ENCODE measurements at places on chromosomes 5 and 9.

DNA sequence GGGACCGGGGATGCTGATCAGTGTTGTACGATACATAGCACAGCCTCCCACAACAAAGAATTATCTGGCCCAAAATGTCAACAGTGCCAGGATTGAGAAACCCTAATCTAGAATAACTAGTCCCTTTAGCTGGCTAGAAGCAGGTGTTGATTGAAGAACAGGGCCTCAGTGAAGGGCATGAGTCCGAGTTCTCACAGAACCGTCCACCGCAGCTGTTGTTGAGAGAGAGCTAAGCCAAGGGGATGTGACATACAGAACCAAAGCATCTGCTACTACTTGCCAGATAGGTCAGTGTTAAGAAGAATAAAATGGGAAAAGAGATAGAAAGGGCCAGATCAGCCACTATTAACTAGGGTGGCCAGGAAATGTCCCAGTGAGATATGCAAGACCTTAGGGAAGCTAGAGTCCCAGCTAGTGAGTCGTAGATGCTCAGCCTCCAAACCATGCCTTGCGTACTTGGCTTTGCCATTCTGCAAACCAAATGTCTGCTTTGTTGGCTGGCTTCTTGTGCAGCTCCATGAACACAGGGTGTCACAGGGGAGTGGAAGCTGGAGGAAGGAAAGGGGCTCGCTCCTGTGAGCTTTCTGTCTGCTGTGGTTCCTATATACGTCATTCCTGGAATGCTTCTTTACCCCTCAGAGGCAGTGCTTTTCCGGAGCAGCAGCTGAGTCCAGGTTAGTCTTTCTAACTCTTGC lies 68.9 kb downstream of the FBXO38 start:
- no peak for DNase-seq

DNA sequence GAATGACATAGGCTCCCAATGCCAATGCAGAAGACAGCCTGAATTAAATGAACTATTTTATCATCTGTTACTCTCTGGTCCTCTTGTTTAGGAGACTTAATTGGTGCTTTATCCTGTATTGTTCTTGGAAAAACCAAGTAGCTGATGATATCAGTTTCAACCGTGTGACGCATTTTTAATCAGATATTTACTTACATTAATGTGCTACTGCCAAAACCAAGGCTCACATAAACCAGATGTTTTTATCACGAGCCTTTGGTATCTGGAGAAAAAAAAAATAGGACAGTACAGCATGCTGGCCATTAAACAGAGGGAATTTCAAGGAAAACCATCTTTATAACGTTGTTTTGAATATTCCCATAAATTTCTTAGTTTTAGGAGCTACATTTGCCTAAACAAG lies 90.1 kb downstream of the ICE1 start:
- no peak for DNase-seq

GRCh38 chr9:127389381-127390247 lies 7.4 kb upstream of the SLC2A8 start:
- DNase-seq, result no peak

- DNase-seq, result no peak
Observed at GRCh38 chr5:177530638-177531037, 13.9 kb upstream of the DDX41 start.

DNA sequence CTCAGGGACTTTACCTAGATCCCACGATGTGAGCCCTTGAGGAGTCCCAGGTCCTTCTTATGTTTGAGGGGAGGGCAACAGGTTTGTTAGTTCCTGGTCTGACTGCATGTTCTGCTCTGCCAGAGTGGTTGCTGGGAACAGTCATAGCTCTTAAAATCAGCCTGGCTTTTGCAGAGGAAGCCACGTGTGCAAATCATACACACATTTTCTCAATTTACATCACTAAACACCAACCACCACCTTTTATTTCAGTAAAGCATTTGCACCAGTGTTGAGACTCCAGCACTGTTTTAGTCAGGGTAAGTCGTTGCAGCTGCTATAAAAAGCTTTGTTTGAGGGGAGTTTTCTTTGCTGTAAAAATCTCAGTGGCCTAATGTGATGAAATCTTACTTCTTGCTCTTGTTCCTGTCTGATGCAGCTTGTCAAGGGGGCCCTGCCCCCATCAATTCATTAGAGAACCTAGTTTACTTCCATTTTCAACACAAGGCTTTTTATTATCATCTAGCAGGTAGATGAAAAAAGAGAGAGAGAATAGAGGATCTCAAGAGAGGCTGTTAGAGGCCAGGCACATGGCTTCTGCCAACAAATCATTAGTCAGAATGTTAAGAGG lies 70.3 kb upstream of the VCAN start:
- no peak for DNase-seq

DNA sequence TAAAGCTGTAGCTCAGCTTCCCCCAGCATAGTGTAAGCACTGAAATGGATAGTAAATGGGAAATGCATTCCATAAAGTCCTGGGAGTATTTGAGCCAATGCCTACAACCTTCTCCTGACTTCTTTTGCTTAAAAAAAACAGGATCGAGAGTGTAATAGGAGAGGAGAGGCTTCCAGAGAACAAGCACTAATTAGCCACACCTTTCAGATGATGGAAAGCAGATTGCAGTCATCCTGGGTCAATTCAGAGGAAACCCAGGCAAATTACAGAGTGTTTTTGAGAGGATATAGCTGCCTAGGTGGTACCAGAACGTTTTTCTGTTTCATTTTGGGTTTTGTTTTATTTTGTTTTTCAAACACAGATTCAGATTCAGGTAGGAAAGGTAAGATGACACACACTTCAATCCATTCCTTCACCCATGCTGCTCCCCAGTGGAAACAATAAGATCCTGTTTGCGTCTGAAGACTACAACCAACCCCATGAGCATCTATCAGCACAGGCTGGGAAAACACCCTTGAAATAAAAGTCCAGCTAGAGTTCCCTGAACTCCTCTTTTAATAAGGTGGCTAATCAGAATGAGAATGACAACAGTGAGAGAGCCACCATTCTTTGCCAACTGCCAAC lies 95.6 kb downstream of the RFK start:
- no peak for DNase-seq

GRCh38 chr5:150615141-150615699 lies 25.2 kb upstream of the SYNPO start:
- peak; percentile 83 for DNase-seq

DNA sequence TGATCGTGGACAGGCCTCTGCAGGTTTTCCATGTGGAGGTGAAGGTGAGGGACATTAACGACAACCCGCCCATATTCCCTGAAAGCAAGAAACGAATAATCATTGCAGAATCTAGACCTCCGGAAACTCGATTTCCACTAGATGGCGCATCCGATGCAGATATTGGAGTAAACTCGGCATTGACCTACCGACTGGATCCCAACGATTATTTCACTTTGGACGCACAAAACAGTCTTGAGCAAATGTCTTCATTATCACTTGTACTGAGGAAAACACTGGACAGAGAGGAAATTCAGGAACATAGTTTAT lies 621 bp downstream of the PCDHA13 start:
- DNase-seq, result no peak

GRCh38 chr5:135697251-135697958 lies 118.6 kb upstream of the CXCL14 start:
- DNase-seq, result no peak

- no peak for DNase-seq
Observed at GRCh38 chr5:42108468-42108867, 183.4 kb downstream of the FBXO4 start.

DNA sequence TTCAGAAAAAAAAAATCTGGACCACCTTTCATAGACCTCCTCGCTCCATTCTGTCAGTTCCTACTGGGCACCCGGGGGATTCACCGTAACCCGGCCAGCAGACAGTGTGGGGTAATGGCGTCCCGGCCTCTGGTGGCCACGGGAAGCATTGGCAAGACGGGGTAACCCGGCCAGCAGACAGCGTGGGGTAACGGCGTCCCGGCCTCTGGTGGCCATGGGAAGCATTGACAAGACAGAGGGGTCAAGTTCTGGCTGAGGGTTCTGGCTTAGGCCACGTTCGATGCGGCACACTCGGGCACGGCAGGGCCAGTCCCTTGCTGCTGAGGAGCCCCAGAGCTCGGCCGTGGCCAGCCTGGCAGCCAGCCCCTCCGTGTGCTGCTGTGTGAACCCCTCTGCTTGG lies 116.2 kb upstream of the RAPGEF1 start:
- no peak for DNase-seq

DNA sequence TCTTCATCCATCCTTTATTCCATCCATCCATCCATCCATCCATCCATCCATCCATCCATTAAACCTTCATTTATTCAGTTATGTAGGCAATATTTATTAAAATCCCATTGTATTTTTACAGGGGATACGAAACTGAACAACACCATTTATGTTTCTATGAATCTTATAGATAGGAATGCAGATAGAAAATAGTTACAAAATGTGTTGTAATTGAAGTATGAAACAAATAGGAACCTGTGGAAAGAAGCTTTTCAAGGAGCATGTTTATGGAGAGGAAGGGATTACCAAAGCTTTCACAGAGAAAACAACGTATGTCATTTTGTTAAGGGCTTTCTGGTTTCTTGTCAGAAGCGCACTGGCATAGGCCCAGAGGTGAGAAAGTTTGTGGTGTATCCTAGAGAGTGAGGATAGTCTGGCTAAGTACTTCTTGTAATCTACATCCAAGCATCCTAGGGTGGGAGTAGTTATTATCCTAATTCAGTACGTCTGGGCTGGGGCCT lies 184.0 kb downstream of the CNTLN start:
- DNase-seq, result no peak

GRCh38 chr5:62283861-62284260 lies 22.1 kb upstream of the KIF2A start:
- no peak for DNase-seq

DNA sequence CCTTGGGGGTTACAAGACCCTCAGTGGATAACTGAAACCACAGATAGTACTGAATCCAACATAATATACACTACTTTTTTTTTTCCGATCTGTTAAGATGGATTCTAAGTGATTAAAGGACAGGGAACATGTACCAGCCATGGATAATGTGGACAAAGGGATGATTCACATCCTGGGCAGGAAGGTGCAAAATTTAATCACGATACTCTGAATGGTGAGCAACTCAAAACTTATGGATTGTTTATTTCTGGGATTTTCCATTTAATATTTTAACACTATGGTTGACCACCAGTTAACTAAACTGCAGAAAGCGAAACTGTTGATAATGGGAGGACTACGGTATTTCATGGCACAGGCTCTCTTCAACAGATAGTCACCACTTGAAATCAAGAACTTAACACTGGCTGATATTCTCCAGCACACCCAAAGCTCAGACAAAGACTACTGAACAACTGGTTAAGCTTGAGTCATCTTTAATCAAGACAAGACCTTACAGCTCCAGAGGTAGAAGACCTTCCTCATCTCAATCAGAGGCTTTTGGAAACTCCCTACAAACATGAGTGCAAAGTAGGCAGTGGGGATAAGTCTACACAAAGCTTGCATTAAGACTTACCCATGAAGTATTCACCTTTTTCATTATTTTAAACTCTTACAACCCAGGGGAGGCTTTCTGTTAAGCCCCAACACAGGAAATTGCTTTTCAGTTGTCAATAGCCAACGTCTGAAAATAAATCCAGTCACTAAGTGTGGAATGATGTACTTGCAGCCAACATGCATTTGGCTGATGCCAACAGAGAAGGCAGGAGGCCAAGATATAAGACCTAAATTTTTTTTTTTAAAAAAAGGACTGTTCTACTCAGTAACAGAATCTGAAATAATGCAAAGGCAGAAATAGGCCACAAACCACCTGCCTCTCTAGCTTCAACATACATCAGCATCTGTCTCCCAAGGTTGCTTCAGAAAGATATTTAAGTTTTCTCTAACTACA lies 78.7 kb downstream of the ELAVL2 start:
- no peak for DNase-seq

DNA sequence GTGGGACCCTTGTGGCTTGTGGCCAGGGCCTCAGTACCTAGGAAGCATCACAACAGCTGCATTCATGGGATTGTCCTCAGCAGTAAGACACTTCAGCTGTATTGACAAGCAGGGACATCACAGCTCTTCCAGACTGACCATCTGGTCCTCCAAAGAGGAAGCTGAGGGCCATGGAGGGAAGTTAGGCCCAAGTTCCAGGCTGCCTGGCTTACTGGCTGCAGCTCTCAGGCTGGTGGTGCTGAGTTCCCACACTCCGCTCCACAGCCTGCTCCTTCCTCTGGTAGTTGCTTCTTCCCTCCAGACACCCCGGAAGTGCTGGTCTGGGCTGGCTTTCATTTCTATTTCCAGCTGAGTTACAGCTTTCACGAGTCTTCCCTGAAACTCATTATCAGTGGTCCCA lies 5.7 kb upstream of the STING1 start:
- DNase-seq, result no peak

DNA sequence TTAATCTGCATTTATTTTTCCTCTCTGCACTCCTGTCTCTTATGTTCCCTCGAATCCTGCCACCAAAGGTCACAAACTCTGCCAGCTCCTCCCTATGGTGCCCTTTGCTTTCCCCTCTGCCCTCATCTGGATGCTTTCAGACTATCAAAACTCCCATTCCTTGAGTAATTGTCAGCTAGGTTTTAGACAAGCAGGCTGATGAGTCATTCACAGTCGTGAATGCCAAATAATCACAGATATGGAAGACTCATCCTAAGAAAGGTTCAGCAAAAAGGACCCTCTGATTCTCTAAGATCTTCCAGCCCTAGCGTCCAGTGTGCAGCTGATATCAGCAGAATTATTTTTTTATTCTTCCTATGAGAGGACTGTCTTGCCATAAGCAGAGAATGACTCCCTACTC lies 104.5 kb upstream of the NUDT12 start:
- no peak for DNase-seq

DNA sequence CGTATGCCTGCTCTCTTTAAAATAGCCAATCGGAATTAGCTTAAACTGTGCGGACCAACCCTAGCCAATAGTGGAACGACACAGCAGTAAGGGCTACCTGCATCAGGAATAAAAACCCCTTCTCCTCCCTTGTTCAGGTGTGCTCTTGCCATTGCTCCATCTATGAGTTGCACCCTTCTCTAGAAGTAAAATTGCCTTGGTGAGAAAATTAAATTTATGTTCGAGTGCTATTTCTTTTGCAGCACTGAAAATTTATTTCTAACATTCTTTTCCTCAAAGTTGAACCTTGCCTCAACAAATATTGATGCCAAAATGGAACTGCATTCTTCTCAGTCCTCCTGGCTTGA lies 102.5 kb upstream of the SHB start:
- DNase-seq, result no peak

GRCh38 chr9:132498531-132499210 lies 83.7 kb upstream of the BARHL1 start:
- peak; percentile 65 for DNase-seq

- DNase-seq, result no peak
Observed at GRCh38 chr9:130349398-130349797, 83.8 kb downstream of the HMCN2 start.

DNA sequence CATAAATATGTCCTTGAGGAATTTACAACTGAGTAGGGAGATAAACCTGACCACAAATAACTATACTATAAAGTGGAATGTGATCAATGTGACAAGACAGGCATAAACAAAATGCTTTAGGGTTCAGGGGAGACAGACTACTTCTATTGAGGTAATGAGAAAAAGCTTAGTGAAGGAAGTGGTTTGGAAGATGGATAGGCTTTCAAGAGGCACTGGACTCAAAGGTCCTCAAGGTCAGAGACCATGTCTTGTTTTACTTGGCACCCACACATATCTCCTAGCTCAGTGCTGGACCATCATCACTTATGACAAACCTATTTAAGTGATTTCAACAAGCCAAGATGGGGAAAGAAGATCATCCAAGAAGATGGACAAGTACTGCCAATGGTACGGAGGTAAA lies 257.8 kb downstream of the BNC2 start:
- DNase-seq, result no peak

GRCh38 chr9:137140151-137141012 lies 1.4 kb downstream of the GRIN1 start:
- DNase-seq, result no peak

GRCh38 chr5:51669095-51669494 lies 285.8 kb downstream of the ISL1 start:
- no peak for DNase-seq

GRCh38 chr5:95572016-95572415 lies 17.1 kb downstream of the ARSK start:
- DNase-seq, result no peak
